ENCODE measurements at places on chromosomes 2 and 18. TPM values are rescaled to one million over a fixed set of nuclear protein-coding genes. Genes with fewer than 3 reads are reported as not detected.

GRCh38 chr2:70978341-70979179, at the start of gene ANKRD53:
ANKRD53 (plus strand) TSS chr2:70978630; CDS start chr2:70978646, 16 bp downstream.
- DNase-seq = peak; percentile 75

GRCh38 chr2:121505986-121506586, 24.6 kb upstream of the RNU4ATAC start:
- DNase-seq = no peak

The IL36G gene
- not detected for total RNA-seq

GRCh38 chr2:120669121-120669952, 66.3 kb upstream of the GLI2 start:
- no peak for DNase-seq

- no peak for DNase-seq
These were observed 64.9 kb downstream of the C1D start for GRCh38 chr2:67997903-67998302.
